ENCODE measurements at places on chromosomes 1 and 21.

- DNase-seq: no peak
These were observed 723 bp upstream of the GNAI3 start for GRCh38 chr1:109547463-109548320.

DNA sequence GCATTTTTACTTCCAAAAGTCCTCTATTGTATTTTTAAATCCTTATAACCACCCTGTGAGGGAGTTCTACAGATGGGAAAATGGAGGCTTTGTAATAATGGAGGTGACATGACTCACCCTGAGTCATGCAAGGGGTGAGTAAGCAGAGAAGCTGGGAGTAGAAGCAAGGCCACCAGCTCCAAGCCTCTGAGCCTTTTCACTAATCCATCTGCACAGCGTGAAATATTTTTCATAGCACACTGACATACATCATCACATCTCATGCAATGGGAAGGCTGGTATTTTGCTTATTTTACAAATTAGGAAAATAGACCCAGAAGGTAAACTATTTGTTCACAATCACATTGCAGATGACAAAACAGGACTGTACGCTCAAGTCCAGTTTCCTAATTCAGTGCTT lies 96.9 kb downstream of the KCNH1 start:
- no peak for DNase-seq

- no peak for DNase-seq
These were observed 40.9 kb upstream of the RGS1 start for GRCh38 chr1:192534666-192535065.

DNA sequence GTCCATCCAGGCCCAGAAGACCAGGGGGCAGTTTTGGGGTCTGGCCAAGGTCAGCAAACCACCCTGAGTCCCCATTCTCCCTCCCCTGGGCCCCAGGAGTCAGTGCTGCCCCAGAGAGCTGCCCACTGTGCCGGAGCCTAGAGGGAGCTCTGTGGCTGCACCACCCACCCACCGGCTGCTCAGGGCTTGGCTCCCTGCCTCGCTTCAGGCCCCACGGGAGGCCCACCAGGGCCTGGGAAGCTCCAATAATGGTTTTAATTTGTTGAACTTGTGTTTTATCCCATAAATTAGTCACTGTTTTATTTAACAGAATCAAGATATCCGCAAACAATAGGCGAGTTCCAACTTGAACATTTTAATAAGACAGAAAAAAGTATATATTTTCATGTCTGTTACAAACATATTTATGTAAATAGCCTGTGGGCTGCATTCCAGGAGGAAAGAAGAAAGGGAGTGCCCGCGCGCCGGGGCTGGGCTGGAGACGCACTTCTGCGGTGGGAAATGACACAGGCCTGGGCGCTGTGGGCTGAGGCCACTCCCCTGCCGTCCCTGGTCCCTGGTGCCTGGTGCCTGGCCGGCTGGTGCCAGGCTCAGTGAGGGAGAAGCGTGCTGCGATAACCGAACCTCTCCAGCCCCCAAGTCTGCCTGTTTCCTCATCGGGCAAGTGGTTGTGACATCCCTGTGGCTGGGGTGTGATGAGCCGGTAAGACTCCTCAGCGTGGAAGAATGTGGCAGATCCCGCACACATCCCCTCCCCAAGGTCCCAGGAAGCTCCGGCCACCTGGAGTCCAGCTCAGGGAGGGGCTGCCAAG lies 160.5 kb downstream of the PEX14 start:
- DNase-seq: no peak

DNA sequence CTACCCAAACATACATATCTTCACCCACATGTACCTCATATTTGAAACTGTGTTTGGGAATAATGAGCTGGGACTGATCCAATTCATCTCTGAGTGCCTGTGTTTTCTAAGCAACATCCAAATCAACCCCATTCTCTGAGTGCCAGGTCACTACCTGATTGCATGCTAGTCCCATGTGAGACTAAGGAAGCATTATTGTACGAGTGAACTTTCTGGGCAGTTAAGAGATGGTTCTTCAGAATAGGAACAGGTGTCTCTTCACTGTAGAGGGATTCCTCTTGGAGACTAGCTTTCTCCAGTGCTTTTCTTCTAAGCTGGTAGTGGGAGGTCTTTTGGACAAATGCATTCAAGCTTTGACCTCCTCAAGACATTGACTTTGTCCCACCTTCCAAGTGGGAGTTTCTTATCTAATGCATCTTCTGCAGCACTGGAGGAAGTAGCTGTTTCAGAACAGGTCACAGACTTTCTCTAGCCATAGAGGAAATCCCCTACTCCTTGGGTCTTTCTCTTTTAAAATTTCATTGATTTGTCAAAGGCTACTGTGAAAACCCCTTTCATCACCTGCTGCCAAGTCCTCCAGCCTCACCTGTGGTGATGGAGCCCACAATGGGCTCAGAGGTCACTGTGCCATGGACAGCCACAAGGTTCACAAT lies 172.0 kb upstream of the KIAA0040 start:
- no peak for DNase-seq

- DNase-seq: no peak
These were observed 5.3 kb upstream of the MAP3K7CL start for GRCh38 chr21:29125191-29125590.

GRCh38 chr1:19013826-19014548 lies 57.5 kb upstream of the IFFO2 start:
- no peak for DNase-seq

GRCh38 chr1:3689138-3689750 lies 36.9 kb downstream of the TP73 start:
- no peak for DNase-seq

DNA sequence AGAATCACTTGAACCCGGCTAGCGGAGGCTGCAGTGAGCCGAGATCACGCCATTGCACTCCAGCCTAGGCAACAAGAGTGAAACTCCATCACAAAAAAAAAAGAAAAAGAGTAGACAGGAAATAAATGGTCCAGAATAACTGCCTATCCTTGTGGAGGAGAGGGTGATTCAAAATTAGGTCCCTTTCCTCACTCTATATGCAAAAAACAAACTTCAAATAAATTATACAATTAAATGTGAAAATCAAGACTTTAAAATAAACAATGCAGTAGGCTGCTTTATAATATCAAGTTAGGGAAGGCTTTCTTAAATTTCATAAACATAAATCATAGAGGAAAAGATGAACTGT lies 26.4 kb downstream of the MRPL39 start:
- no peak for DNase-seq

DNA sequence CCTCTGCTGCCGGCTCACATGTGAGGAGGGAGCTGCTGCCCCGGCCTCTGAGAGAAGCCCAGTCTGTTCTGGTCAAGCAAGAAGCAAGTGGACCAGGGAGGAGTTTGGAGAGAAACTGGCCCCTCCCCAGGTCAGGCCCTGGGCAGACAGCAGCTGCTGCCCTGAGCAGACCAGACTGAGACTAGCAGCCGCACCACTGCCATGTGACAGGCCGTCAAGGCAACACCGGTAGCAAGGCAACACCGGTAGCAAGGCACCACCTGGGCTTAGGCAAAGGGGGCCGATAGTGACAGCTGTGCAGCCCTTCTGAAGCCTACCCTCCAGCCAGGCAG lies 50.3 kb downstream of the ARHGEF16 start:
- no peak for DNase-seq

DNA sequence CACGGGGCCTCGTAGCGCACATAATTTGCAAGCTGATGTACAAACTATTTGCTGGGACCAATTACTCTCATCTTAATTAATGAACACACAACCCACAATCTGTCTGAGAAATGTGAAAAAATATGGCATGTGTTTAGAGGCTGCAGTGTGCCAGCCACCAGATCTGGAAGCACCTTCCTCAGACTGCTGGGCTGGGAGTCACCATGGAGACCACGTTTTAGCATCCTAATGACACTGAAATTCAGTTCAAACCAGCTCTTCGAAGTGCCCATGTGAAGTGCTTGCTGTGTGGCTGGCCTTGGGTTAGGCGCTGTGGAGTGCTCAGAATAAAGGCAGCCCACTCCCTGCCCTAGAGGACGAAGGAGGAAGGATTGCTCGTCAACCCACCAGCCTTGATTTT lies 482.4 kb downstream of the OMA1 start:
- DNase-seq: no peak

DNA sequence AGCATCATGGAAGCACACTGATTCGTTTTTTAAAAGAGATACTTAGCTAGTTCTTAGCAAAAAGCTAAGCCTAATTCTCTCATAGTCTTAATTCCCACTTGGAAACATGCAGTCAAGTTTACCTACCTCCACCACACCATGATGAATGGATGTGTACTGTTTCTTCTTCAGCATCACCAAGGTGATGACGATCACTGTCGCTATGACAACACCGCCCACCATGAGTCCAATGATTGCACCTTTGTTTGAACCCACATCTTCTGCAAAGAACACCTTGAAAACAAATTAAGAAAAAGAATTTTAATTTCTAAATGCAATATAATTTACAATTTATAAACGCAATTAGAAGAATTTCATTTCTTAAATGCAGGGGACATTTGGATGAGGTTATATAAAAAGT lies 156.8 kb downstream of the GABPA start:
- no peak for DNase-seq

GRCh38 chr1:54815086-54815876 lies 14.2 kb upstream of the TTC22 start:
- no peak for DNase-seq

- DNase-seq: no peak
These were observed 99.6 kb upstream of the COG2 start for GRCh38 chr1:230542681-230543080.

- DNase-seq: no peak
These were observed 24.8 kb downstream of the TNFRSF8 start for GRCh38 chr1:12087797-12088314.

DNA sequence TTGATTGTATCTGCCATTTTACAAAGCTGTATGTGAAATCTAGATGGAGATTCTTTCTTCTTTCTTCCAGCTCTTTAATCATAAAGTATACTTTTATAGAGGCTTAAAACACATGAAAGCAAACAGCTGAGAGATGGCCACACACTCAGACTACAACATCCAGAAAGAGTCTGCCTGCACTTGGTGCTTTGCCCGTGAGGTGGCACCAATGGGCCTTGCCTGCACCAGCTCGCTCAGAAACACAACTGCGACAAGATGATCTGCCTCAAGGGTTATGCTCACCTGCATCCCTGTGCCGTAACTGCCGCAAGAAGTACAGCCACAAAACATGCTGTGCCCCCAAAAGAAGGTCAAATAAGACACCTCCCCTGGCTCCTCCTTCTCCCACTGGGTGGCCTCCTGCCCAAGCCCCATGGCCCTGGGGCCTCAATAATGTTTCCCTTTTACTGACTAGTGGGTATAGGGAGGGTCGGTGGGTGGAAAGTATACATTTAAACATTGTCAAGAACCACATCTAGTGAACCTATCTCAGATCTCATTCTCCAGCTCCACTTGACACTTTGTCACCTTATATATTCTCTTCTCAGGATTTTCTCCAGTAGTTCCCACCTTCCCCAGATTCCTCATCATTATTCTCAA lies 66.7 kb upstream of the ANGPTL3 start:
- DNase-seq: no peak

GRCh38 chr1:18941221-18942141 lies 15.0 kb downstream of the IFFO2 start:
- no peak for DNase-seq

- no peak for DNase-seq
These were observed 214.1 kb downstream of the NUF2 start for GRCh38 chr1:163535807-163536206.

GRCh38 chr1:1310109-1310385 lies 1.6 kb downstream of the PUSL1 start:
- DNase-seq: no peak

GRCh38 chr1:241799416-241799815 lies 48.6 kb upstream of the EXO1 start:
- no peak for DNase-seq

- DNase-seq: no peak
These were observed 124.5 kb downstream of the ZNF648 start for GRCh38 chr1:181936768-181937581.

DNA sequence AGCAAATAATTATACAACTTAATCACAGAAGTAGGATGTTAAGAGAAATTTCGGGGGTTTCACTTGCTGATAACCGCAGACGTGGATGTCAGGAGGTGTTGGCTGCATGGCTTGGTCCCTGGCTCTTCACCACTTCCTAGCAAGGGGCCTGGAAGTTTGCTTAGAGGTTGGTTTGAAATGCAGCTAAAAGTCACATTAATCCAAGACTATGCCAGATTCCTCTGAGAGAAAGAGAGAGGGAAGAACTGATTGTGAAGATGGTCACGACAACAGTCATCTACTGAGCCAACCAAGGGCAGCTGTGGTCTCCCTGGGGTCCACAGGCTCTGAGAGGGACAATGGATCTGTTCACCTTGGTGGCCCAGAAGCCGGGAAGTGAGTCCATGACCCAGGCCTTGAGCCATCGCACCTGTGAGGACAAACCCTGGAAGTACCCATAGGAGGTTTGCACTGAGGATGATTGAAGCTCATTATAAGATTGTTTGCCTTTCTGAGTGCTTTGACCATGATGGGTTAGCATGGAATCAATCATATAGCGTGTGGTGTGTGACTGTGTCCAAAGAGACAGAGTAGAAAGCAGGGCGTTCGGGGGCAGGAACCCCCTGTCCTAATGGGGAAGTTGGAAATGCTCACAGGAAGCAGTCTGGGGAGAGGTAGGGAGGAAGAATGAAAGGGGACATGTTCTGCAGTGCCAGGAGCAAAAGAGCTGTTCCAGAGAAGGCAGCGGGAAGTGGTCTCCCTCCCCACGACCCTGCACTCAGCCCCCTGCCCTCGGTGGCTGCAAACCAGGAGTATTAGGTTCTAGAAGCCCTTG lies 47.1 kb downstream of the UMODL1 start:
- no peak for DNase-seq

GRCh38 chr1:36123356-36123755 lies 1.7 kb downstream of the COL8A2 start:
- DNase-seq: no peak
